ENCODE measurements at places on chromosomes 2 and 18.
A peak's percentile ranks its signal among the peaks of the same experiment; 100 is the strongest.

GRCh38 chr2:12176623-12177454, 430.4 kb downstream of the LPIN1 start:
- DNase-seq = no peak

DNA sequence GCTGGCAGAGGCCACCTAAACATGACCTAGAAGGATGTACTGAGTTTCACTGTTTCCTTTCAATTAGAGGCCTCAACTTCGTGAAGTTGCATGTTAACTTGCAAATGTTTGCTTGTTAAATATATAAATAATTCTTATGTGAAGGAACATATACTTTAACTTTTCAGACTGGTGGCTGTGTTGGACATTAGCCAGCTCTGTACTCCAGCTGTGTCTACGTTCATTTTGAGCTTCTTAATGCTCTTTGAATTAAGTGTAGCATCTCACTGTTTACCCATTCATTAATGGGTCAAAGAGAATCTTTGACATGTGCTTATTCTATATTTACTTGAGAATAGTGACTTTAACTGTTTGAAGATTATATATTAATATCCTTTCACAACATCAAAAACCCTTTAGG, 823.2 kb upstream of the ID2 start:
- no peak for DNase-seq

DNA sequence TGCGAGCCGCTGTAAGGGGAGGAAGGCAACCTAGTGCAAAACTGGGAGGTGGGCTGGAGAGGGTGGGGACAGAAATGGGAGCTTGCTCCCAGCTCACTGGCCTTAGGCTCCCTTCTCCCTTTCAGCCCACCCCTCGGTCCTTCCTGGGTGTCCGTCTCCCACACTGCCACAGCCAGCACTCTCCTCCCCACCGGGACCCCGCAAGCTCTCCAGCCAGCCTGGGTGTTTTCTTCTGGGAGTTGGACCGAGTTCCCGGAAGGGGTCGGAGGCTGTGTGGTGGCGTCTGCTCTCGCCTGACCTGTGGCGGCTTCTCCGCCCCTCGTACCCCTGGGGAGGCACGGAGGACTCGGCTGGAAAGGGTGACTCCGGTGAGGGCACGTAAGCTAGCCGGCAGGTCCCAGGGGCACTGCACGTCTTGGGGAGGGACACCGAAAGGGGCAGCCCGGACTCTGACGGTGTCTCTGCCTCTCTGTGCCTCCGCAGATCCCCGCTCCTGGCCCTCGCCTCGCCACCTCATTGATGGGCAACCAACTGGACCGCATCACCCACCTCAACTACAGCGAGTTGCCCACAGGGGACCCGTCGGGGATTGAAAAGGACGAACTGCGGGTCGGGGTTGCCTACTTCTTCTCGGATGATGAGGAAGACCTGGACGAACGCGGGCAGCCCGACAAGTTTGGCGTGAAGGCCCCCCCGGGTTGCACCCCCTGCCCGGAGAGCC, 1.1 kb downstream of the LRATD1 start:
- no peak for DNase-seq

GRCh38 chr18:27666016-27666415, 480.9 kb upstream of the CHST9 start:
- no peak for DNase-seq

- no peak for DNase-seq
Observed at GRCh38 chr2:161474920-161475319, 58.8 kb downstream of the TBR1 start.

- no peak for DNase-seq
Observed at GRCh38 chr18:71809711-71810110, 734.4 kb downstream of the CBLN2 start.

- no peak for DNase-seq
Observed at GRCh38 chr2:9208875-9209274, 2.3 kb downstream of the ASAP2 start.

DNA sequence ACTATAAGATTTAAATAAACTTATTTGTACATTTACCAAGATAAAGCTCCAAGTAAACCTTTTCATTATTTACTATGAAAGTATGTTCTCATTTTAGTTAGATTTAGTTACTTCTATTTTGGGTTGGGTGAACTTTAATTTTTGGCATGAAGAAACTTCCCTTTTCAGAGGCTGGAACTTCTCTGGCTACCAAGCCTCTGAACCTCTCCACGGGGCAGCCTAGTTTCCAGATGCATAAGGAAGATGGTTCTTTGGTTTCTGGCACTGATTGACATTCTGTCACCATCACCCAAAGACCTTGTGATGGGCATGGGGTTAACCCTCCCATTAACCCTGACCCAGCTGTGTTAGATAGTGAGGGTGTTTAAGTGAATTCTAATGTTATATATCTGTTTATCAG, 17.1 kb downstream of the PSD4 start:
- DNase-seq = no peak

DNA sequence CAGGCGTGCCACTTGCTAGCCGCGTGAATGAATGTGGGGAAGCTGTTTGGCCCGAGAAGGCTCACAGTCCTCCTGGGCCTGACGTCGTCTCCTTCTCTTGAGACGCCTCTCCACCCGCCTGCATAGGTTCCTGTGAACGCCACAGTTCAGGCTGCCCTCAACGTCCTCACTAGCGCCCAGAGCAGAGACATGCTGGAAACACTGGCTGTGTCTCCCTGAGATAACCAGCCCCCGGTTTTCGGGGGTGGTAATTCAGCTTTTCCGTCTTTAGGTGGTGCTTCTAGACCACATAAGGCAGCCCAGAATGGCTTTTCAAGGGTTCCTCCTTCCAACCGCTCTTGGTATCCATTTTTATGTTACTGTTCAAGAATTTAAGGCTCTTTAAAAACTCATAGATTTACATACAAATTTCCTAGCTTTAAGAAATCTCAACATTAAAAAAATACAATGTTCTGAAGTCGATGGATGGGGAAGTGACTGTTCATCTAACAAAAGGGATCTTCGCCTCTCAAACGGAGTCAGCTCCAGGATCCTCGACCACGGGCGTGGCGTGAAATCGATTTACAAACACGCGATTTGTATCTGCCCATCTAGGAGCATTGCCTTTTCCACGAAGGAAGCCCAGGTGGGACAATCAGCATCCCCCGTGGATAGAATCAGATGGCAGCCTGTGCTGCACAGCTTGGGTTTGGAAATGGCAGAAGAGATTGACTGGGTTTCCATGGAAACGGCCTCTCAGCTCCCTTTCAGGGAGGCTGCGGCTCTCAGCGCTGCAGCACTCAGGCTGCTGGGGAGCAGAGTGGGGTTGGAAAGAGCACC, 110.6 kb upstream of the PXDN start:
- no peak for DNase-seq

DNA sequence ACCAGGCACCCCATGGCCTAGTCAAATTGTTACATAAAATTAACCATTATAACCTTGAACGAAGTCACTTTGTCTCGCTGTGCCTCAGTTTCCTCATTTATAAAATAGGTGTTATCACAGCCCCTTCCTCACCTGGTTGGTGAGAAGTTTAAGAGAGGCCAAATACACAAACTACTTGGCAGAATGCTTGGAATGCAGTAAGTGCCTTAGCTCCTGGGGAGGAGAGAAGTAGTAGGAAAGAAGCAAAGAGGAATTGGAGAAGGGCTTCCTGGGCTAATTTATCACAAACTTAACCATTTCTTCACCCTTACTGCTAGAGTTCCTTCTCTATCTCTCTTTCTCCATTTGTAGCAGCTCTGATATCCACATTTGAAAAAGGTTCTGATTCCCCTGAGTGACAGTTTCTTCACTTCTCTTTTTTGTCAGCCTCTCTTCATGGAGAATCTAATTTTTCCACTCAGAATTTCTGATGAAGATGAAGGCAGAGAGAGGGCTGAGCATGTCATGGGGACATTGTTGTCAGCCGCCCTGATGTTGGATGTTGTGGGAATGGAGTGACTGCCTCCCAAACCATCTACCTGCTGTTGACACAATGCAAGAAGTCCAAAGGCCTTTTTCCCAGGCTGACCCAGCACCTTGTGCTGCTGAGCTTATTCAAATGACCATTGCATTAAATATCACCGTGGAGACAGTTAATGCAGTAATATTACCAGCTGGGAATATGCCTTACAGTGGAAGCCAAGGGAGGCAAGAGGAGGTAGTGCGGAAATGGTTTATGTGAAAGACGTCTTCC, 60.4 kb downstream of the BOD1L2 start:
- DNase-seq = no peak

DNA sequence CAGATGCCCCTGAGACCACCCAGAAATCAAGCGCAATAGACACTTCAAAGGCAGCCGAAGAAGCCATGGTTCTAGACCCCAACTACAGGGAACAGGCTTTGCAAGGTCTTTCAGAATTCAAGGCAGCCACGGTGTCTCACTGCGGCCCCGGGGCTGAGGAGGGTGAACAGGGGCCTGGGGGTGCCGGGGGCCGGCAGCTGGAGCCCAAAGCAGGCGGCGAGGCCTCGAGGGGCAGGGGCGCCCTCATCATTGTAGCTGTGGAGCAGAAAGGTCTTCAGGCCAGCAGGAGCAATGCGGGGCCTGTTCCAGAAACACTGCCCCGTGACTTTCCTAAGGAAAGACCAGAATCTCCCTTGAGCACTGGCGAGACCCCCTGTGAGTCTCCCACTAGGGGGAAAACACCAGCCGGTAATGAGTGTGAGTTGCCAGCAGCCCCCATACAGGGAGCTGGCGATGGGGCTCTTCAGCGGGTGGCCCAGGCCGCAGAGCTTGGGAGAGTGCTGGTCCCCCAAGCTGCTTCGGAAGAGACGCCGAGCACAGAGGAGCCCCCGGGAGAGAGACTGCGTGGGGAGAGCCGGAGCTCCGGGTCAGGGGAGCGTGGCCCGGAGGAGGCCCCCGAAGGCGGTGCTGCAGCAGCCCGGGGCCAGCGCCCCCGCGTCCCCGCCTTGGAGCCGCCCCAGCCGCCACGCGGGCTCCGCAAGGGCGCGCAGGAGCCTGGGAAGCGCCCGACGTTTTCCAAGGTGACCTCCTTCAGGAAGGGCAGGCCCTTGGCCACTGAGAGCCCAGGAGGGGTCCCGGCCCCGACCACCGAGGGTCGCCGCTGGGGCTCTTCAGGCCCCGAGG, 79.1 kb downstream of the ARHGEF4 start:
- no peak for DNase-seq

DNA sequence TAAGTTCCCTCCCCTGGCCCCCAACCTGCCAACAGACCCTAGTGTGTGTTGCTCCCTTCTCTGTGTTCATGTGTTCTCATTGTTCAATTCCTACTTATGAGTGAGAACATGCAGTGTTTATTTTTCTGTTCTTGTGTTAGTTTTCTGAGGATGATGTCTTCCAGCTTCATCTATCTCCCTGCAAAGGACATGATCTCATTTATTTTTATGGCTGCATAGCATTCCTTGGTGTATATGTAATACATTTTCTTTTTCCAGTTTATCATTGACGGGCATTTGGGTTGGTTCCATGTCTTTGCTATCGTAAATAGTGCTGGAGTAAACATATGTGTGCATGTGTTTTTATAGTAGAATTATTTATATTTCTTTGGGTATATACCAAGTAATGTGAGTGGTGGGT, 602.2 kb downstream of the DSC3 start:
- no peak for DNase-seq

GRCh38 chr18:74633652-74634352, 36.1 kb downstream of the ZNF407 start:
- no peak for DNase-seq

- no peak for DNase-seq
Observed at GRCh38 chr2:55914786-55915185, 8.8 kb downstream of the EFEMP1 start.

DNA sequence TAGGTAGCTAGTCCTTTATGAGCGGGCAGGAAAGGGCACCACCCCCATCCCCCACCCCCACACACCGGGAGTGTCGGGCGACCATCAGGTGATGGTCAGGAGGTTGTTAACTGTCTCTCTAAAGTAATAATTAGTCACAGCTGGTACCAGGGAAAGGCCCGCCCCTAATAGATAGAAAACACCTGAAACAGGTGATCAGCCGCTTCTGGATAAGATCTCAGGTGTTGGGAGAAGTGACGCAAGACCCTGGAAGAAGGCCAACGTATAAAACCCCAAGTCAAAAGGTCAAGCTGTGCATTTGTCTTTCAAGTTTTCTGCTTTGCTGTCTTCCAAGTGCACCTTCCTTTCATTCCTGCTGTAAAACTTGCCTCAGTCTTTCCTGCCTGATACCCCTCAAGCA, 59.6 kb upstream of the LINC00305 start:
- no peak for DNase-seq

GRCh38 chr2:21944536-21944935, 820.8 kb downstream of the TDRD15 start:
- DNase-seq = no peak

DNA sequence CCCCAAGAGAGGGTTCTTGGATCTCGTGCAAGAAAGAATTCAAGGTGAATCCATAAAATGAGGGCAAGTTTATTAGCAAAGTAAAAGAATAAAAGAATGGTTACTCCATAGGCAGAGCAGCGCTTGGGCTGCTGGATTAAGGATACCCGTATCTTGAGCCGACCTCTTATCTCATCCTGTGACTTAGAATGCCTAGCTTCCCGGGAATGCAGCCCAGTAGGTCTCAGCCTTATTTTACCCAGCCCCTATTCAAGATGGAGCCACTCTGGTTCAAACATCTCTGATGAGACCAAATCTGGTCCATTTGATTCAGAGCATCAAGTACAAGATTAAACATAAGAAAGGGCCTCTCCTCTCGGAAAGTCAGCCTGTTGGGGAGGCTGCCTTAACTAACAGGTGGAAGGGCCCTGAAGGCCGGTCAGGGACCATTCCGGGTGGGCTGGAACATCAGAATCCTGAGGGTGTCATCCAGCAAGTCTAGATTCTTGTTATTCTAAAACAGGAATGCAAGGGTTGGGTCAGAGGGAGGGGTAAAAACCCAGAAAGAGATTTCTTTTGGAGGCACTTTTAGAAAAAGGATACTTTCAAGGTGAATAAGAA, 5.8 kb downstream of the PSD4 start:
- DNase-seq = no peak

- DNase-seq = peak; percentile 8
Observed at GRCh38 chr2:74290466-74291217, 52.6 kb downstream of the SLC4A5 start.

- DNase-seq = no peak
Observed at GRCh38 chr2:69798290-69798908, 31.1 kb upstream of the GMCL1 start.

DNA sequence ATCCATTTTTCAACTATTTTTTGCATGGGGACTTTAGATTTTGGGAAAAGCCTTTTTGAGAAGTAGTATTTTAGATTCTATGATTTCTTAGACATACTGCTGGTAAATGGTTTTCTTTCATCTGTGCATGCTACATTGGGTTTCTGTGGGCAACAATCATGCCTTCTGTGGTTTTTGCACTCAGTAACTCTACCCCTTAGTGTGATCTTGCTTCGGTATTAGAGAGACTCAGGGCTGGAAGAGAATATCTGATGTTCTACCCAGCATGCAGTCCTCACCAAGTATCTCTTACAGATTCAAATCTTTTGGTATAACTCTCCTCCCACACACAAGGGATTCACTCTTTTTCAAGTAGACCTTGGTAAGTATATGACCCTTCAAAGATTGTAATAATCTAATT, 183.0 kb downstream of the PMAIP1 start:
- DNase-seq = no peak

GRCh38 chr18:75323821-75324585, 103.5 kb downstream of the SMIM21 start:
- no peak for DNase-seq

DNA sequence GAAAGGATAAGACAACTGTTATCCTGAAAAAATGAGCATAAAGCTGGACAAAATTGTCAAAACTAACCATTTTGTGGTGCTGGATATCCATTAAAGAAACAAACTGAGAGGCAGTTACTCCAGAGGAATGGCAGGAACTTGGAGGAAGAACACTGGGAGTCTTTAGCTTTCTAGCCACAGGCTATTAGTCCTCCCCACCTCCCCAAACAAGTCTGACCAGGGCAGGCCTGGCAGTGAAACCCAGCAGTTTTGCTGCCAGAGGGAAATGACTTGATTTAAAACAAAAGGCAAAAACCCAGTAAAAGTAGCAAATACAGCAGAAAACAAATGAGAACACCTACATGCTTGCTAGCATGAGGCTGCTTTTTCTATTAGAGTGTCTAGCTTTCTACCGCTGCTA, 34.9 kb downstream of the OSBPL1A start:
- no peak for DNase-seq

Measured in effector memory CD4-positive, alpha-beta T cell (primary cell).